ENCODE measurements at places on chromosomes 4 and X.

- no peak for DNase-seq
Measured at GRCh38 chrX:43809463-43809862, 72.8 kb downstream of the MAOB start.

DNA sequence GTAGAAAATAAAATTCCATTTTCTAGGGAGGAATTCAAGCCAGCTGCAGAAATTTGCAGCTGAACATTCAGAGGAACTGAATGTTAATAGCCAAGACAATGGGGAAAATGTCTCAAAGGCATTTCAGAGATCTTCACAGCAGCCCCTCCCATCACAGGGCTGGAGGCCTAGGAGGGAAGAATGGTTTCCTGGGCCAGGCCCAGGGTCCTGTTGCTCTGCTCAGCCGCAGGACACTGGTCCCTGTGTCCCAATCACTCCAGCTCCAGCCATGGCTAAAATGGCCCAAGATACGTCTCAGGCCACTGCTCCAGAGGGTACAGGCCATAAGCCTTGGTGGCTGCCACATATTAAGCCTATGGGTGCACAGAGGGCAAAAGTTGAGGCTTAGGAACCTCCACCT lies 20.4 kb downstream of the FAM13A start:
- no peak for DNase-seq

GRCh38 chr4:83212041-83212851 lies 72.4 kb downstream of the COQ2 start:
- no peak for DNase-seq

DNA sequence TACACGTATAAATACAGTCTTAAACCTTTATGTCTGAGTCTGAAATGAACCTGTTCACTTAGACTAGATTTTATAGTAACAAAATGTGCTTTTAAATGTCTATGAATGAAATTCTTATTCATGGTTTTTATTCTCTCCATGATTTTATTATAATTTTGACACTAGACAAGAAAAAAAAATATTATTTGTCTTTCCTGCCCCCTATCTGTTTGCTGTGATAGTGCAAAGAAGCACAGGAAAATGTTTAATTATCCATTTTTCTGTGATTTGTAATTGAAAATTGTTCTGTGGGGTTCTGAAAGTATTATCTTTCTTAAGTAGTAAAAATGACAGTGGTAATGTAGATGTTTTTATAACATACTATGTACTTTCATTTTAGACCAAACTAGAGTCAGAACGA lies 52.0 kb downstream of the INTS6L start:
- DNase-seq, result no peak

- no peak for DNase-seq
Measured at GRCh38 chrX:40632199-40632598, 9.0 kb downstream of the MPC1L start.

DNA sequence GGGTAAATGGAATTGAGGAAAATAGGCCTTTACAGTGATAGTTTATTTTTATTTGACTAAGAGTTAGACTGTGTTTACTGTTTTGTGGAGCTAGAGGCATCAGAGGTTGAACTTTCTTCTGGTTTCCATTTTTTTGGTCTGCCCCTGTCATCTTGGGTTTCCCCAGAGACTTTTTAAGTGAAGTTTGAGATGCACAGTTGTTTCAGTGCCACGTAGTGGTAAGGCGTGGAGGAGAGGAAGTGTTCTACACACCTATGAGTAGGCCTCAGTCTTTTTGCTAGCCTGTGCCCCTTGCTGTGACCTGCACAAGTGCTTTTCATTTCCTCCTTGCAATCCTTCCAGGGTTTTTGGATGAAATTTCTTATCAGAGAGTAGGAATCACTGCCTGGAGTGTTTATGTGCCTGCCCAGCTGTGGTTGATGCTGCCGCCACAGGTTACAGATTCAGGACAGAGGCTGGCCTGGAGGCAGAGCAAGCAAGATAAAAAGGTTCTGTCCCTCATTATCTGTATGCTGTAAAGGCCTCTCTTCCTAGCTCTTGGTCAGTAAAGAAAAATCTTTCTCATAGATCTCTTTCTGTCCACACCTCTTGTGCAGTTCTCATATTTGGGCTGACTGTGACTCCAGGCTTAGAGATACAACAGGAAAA lies 12.5 kb upstream of the HSFX4 start:
- no peak for DNase-seq

DNA sequence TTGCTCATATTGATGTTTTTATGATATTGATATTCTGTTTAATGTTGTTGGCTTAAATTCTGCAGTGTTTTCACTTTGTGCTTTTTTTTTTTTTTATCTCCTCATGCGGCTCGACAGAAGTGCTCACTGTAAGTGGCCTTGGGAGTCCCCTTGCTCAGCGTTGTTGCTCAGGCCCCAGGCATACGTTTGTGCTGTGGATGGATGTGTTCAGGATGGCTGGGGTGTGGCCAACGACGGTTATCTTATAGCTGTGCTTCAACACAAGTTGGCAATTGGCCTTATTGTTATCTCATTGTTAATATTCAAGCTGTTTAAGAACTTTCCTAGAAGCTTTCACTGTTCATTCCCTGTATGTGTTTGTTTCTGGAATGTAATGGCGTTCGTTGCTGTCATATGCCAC lies 36.4 kb upstream of the CLCN4 start:
- no peak for DNase-seq

DNA sequence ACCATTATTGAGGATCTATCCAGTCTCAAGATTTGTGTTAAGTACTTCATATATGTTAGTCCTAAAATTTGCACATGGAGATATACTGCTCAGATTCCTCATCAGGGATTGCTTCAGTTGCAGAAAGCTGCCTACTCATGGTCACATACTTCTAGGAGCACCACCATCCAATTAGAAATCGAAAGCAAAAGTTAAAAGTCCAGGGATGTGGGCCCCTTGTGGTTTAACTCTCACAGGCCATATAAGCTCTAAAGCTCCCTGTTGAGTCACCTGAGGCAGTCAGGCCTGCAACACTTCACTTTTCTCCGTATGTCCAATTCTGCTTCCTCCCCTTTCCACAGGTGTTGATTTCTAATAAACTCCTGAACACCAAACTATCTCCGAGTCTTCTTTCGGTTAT lies 84.2 kb downstream of the CNOT6L start:
- DNase-seq, result peak; percentile 4

DNA sequence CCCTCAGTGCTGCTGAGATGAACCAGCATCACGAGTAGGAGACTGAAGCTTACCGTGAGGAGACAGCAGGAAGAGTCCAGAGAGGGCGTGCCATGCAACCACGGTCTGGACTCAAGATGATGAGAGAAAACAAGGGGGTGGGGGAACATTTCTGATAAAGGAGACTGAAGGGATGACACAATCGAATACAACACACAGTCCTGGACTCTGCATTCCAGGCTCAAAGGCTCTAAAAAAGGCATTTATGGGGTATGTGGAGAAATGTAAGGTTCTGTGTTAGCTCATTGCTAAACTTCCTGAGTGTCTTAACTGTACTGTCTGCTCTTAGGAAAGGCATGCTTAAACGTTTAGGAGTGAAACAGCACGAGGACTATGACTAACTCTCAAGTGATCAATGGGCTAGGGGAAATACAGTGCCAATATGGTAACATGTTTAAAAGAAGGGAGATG lies 20.6 kb upstream of the IRAK1 start:
- DNase-seq, result peak; percentile 36
